ENCODE measurements at places on chromosomes 11 and 22.

DNA sequence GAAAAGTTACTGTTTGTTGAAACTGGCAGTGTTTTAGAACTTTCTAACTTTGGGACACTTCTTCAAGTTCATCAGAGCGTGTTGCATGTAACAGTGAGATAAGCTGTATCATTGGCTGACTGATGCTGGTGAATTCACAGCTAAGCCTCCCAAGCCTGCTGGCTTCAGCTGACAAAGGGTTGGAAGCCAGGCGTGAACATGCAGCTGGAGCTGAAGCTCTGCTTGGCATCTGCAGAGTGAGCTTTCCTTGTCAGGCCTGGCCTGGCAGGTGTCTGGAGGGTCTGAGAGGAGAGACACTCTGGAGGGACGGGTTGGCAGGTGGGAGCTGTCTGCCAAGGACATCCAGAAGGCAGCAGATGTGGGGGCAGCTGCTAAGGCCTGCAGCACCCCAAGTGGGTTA lies 1.5 kb downstream of the AMPD3 start:
- DNase-seq, result no peak

DNA sequence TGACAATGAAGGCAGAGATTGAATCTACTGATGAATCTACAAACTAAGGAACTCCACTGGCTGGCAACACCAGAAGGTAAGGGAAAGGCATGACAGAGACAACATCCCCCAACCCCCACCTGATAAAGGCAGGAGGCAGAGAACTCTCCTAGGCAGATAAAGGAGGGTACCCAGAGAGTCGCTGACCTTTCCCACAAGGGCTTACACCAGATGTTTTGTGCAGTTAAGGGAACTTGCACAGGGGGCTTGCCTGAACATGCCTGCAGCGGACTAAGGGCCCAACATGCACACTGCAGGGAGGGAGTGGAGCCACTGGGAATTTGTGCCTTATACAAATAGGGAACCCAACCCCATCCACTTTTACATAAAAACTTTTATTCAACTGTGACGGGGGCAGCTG lies 1996.9 kb upstream of the RAG2 start:
- DNase-seq, result no peak

- no peak for DNase-seq
Measured at GRCh38 chr11:21007297-21007696, 337.9 kb downstream of the NELL1 start.

DNA sequence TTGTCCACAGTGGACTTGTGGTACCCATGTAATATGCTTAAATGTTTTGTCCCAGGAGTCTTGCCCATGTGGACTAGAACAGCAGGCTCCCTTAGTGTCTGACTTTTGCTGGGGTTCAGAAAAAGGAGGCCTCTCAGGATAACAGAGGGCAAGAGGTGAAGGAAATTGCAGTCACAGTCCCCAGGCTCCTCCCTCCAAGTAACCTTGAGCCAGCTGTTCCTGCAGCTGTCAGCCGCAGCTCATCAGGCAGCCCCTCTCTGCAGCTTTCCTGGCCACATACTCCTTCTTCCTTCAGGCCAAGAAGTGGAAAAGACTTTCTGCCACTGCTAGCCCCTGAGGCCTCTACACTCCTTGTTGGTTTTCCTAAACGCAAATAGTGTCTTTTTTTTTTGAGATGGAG lies 6.3 kb upstream of the MYO18B start:
- no peak for DNase-seq

GRCh38 chr11:111565114-111565720 lies 24.7 kb downstream of the LAYN start:
- DNase-seq, result peak; percentile 71

DNA sequence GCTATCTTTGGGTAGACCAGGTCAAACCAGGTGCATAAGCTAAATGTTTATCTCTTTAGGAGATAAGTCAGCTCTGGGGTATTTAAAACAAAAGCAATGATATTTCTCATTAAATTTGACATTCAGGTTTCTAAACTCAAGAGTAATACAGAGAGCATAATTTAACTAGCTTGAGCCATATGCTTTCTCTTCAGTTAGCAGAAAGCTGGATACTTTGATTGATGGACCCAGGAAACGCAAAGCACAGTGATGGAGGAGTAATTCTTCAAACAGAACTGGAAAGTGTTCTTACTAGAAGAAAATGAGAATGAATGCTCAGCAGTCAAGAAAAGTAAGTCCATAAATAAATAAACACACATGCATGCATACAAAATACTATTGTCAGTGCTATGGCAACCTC lies 885.7 kb upstream of the RAG2 start:
- DNase-seq, result no peak

GRCh38 chr11:75307058-75307457 lies 44.4 kb downstream of the ARRB1 start:
- no peak for DNase-seq

DNA sequence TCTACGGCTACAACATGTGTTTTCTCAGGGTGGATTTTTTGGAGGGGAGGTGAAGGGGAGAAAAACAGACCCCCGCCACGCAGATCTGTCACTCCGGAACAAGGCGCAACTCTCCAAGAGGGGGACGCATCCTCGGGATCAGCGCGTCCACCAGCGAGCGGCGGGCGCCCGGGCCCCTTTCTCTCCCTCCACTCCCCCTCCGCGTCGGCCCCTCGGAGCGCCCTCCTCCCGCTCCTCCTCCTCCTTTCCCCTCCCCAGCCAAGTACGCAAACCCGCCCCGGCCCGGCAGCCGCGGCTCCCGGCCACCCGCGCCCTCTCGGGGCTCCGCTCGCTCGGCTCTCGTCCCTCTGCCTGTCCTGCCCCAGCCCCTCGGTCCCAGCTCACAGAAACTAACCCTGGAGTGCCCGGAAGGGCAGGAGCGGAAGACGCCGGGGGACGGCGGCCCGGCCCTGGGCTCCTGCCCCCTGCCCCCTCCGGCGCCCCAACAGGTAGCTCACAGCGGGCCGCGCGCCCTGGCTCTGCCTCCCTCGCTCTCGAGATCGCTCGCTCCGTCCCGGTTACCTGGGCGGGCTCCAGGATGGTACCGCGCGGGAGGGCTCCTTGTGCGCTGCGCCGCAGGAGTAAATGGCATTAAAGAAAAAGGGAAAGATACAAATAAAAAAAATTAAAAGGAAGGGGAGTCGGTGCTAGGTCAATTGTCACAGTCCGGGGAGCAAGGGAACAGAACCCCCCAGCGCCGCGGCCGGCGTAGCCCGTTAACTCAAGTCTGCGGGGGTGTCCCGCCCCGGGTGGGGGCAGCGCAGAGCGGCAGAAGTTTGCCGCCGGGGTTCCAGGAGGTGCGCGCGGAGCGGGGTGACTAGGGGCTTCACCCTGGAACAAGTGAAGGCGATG lies 131.4 kb upstream of the C11orf58 start:
- DNase-seq, result no peak

GRCh38 chr11:28794405-28794804 lies 686.2 kb downstream of the METTL15 start:
- no peak for DNase-seq

- no peak for DNase-seq
Measured at GRCh38 chr11:19939415-19939929, 220.8 kb downstream of the DBX1 start.

- no peak for DNase-seq
Measured at GRCh38 chr11:122673701-122674100, 18.2 kb downstream of the UBASH3B start.

DNA sequence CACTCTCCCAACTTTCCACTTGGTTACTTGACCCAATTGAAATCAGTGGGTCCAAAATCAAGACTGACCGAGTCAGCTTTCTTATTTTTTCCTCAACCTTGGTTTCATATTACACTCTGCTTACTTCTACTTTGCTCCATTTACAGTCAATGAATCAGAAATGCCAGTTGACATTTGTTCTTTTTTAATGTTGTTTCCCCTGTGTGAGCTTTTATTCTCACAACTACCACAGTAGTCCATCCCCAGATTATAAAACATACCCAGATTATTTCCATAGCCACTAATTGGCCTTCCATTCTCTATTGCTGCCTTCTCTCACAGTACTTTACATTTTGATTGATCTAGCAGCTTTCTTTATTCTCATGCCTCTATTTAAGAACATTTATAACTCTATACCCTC lies 50.0 kb downstream of the DNAJC24 start:
- DNase-seq, result no peak

- DNase-seq, result peak; percentile 48
Measured at GRCh38 chr11:10450462-10451425, 4.3 kb upstream of the AMPD3 start.

- DNase-seq, result no peak
Measured at GRCh38 chr11:2655834-2656622, 43.8 kb downstream of the KCNQ1OT1 start.

- DNase-seq, result no peak
Measured at GRCh38 chr11:20626279-20626678, 26.9 kb downstream of the SLC6A5 start.

DNA sequence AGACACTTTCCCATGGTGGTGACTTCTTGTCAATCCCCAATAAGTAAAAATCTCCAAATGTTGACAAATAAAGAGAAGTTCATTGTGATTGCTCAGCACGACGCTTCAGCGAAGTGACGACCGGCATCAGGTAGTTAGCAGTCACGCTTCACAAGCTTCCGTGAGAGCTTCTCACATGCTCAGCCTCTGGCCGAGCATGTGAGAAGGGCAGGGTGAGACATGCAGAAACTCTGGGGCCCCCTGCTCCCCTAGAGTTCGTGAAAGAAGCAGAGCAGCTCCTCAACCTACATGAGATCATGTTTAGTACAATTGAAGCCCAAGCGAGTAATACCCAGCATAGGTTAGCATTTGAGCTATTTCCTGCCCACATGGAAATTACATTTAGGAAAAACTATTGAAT lies 4.4 kb upstream of the C11orf16 start:
- no peak for DNase-seq

DNA sequence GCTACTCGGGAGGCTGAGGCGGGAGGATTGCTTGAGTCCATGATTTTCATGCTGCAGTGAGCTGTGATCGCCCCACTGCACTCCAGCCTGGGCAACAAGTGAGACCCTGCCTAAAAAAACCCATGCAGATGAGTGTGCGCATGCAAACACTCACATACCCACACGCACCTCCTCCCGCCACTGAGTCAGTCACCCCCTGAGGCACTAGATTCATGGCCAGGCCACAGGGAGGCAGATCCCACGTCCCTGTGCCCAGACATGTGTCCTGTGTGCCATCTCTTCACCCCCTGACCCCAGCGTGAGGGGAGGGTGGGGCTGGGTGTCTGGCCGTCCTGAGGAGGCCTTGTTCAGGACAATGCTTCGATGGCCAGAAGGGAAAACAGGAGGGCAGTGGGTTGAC lies 15.5 kb downstream of the RELT start:
- DNase-seq, result no peak

GRCh38 chr22:31951194-31952093 lies 7.1 kb downstream of the YWHAH start:
- no peak for DNase-seq

- peak; percentile 1 for DNase-seq
Measured at GRCh38 chr11:84564180-84564866, 1062.8 kb downstream of the DLG2 start.

DNA sequence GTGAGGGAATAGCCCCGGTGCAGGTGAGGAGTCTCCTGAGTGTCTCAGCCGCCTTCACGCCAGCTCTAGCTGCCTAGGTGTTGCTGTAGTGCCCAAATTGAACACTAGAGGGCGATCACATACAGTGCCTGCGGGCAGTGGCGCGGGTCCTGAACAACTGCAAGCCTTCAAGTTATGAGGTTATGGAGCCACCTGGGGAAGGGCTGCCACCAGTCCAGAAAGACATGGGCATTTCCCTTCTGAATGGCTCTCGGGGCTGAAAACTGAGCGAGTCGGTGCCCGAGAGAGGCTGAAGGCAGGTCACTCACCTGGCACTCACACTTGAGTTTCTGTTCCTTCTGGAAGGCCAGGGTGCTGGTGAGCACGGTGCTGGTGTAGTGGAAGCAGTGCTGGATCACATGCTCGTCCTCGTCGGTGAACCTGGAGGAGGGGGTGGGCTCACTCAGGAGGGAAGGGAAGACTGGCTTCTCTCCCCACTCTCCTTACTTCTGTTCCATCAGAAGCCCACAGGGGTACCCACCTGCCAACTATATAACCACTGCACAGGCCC lies 88.4 kb downstream of the PDE2A start:
- peak; percentile 78 for DNase-seq

GRCh38 chr11:60241786-60242185 lies 1.2 kb downstream of the MS4A4E start:
- no peak for DNase-seq

- DNase-seq, result no peak
Measured at GRCh38 chr11:31817621-31818424, 6.7 kb upstream of the PAX6 start.

- no peak for DNase-seq
Measured at GRCh38 chr11:1947592-1948237, 583 bp downstream of the MRPL23 start.

DNA sequence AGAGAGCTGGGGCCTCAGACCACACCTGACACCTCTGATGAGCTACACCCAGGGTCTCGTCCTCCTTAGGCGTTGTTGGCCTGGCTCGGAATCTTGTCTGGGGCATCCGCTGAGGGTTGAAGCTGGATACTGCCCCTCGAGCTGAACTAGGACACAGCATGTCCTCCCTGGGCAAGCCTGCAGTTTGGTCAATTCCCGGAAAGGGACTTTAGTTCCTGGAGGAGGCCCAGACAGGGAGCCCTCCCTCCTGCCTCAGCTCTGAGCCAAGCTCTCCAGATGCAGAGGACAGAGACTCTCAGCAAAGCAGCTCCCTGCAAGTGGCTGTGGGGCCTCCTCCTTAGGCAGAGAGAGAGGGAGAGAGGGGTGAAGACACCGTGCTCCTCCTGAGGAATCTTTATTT lies 4.9 kb downstream of the APOL3 start:
- no peak for DNase-seq

DNA sequence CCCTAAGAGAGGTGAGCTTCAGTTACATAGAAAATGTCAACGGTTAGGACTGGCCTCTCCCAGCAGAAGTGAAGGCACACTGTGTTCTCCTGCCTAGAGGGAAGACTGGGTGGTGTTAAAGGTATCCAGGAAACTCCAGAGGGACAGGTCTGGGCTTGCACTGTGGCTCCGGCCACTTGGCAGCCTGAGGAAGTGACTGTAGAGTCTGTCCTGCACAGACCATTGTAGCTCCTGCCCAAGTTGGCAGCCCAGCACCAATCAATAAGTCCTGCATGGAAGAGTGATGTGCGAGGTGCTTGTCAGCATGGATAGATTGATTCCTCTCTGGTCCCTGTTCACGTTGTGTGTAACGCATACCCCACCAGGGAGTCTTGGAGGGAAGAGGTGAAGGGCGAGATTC lies 284.8 kb downstream of the TENM4 start:
- DNase-seq, result no peak

GRCh38 chr22:27772984-27773498 lies 28.5 kb downstream of the MN1 start:
- DNase-seq, result no peak

GRCh38 chr11:9385327-9385899 lies 961 bp downstream of the IPO7 start:
- no peak for DNase-seq

DNA sequence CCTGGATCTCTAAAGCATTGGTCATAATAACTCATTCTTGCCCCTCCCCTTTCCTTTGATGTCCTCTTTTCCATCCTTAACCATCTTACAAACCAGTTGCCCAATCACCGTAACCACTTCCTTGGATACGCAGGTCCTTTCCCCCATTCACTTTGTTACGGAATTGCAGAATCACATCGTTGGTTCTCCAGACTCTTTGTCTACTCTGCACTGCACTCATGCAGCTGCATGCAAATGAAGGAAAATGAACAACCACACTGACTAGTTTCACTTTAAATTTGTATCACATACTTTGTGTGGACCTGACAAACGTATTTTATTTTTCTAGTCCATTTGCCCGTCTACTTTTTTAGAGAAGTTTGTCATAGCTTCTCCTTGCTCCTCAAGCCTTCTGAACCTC lies 69.9 kb downstream of the SLC5A12 start:
- DNase-seq, result no peak
